ENCODE measurements at places on chromosomes 2 and 18. TPM values are rescaled to one million over a fixed set of nuclear protein-coding genes. Genes with fewer than 3 reads are reported as not detected.

DSC2 gene
- total RNA-seq: not detected

MRPL30 gene
- total RNA-seq: 30.0 TPM

HOXD3 gene
- not detected for total RNA-seq

LRRTM4 gene
- not detected for total RNA-seq

NMS gene
- total RNA-seq: not detected

ERFE gene
- total RNA-seq: 0.99 TPM

CREG2 gene
- total RNA-seq: not detected

TPGS2 gene
- total RNA-seq: 83.1 TPM

LIMS4 gene
- 0.83 TPM for total RNA-seq

ARL6IP6 gene
- total RNA-seq: 29.8 TPM

DNA sequence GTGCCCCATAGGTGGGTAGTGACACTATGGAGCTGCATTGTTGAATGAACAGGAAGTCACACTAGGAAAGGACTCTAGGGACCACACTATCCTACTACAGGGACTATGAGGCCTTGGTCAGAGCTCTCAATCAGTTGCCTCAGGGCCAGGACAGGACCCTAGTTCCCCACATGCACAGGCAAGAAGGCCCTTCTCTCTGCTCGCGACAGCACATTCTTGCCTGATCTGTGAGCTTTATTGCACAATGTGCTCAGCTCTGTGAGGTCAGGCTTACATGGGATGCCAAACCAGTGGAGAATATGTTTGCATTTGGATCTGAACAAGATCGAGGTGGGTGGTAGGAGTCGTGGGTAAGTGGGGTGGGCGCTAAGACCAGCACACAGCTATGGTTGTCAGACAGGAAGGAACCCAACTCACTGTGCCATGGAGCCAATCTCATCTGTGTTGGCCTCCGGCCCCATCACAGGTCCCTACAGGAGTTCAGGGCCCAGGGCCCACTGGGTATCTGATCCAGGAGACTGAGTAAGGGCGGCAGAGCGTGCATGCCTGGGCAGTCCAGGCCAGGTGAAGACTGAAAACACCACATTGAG, 8.0 kb downstream of the PCARE start:
- no peak for DNase-seq

DNA sequence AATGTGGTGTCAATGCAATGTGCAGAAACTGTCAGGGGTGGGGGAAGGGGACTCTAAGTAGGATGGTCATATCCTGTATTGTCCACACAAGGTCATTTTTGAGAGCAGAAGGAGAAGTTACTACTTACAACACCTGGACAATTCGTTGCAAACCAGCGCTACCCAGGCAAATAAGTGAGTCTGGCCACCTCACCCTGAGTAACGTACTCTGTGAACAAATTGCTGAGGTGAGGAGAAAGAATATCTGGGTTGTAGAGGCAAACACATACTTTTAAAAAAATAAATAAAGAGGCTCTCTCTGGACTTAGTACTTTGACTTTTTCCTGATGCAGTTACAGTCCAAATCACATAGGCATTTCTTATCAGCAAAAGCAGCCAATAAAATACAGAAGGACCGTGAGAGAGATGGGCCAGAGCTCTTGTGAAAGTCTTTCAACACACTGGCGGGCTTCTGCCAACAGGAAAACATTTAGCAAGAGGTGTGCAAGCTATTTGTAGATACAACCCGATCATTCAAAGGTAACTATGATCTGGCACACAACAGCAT, 268.2 kb upstream of the ID2 start:
- no peak for DNase-seq

DNA sequence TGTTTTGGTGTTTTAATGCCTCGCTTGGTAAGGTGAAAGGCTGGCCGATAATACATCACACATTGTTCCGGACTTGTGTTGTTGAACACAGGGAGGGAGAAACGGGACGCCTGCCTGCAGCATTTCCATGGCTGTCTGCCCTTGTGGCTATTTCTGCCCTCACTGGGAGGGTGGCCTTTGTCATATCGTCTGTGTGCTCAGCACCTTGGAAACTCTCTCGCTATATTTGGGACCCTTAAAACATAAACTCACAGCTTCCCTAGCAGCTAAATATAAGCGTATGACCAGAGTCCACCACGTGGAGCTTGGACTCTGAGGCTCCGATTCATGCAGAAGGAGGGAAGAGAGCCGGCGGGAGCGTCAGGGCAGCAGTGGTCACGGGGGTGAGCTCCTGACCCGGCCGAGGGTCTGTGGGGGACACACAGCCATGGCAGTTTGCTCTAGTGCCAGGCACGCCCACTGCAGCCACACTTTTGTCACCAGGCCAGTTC, 111.7 kb downstream of the SH3BP4 start:
- no peak for DNase-seq

DNA sequence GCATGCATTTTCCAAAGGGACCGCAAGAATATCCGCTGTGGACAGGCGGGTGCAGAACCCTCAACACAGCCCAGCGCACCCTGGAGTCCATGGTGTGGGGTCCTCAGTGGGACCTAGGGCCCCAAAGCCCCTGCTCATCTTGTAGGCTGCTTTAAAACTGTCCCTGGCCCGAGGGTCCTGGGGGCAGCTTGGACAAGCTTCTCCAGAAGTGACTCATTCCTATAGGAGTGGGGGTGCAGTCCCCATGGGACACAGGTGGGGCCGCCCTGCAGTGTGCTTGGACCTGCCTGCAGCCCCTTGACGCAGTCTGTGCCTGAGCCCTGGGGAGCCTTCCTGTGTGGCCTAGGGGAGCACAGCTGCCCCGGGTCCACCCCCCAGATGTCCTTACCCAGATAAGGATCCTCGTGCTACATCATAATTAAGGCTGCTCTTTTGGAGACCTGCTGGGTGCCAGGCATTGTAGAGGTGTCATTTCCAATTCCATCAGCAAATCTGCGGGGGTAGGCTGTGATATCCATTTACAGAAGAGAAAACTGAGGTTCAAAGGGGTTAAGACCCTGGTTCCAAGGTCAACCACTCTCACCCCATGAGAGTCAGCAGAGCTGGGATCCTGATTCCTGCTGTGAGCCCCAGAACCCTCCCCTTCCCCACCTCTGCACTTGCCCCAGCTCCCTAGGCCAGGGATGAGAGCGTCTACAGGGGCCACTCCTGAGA, 1.7 kb upstream of the HS6ST1 start:
- no peak for DNase-seq

- DNase-seq: peak; percentile 76
Measured at GRCh38 chr2:230254152-230254881, 28.8 kb downstream of the SP140 start.

DNA sequence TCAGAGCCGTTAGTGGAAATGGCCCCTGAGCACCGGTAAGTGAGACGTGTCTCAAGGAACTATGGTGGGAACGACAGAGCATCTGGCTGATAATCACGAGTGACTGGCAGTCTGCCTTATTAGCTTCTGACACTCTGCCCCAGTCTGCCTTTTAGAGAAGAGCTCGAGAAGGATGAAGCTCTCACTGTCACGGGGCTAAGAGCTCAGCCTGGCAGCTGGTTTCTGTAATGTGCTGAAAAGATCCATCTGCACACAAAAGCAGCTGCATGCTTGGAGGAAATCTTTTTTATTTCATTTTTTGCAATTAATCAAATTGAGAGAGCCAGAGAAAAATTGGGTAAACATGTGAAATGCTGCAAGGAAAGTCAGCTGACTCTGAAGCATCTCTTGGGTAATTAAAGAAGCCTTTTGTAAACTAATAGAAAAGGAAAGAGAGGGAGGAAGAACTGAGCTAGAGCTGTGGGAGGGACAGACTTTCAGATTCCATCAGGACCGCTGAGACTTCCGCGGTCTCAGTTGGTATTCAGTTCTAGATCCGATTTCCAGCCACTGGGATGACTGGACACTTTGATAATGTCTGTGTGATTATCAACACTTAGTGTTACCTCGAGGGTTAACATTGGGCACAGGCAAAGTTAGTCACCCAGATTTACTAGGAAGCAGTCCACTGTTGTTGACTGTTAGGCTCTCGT, 24.4 kb downstream of the MBP start:
- DNase-seq: peak; percentile 57
